ENCODE measurements at places on chromosomes 4 and X.

DNA sequence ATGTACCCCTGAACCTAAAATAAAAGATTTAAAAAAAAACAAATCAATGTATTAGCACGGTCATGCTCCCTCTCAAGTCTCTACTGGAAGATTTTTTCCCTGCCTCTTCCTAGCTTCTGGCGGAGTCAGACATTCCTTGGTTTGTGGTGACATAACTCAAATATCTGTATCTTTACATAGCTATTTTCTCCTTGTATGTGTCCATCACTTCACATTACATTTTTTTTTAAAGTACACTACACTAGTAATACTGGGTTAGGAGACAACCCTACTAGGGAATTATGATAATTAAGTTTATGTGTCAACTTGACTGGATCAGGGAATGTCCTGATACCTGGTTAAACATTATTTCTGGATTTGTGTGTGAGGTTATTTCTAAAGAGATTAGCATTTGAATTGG, 1197.9 kb downstream of the TECRL start:
- no peak for DNase-seq

DNA sequence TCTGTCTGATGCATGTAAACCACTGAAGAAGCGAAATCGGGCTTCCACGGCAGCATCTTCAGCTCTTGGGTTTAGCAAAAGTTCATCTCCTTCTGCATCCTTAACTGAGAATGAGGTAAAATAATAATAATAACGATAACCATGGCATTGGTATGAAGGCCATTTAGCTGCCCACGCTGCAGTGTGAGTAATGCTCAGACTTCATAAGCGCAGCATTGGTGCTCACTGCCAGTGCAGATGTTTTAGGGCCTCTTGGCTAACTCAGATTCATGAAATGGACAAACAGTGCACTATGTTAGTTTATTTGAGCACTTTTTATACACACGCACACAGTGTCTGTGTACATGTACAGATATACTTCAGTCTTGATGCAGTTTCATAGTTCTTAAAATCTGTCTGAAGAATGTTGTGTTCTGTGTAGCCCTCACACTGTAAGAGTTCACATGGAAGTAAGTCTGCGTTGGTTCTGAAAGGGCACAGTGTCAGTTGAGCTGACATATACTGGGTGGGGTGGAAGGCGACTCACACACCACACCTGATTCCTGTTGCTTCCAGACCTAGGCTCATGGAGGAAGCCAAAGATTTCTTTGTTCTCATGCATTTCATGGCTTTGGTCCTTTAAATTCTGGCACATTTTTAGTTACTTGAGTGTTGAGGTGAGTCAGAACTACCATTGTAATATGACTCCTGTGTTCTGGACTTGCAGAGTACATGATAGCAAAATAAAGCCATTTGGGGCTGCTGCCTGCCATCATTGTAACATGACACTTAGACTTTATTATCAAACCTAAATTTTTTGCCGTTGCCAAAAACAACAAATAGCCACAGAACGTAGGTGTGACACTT, 68.7 kb downstream of the NSD2 start:
- DNase-seq, result no peak

DNA sequence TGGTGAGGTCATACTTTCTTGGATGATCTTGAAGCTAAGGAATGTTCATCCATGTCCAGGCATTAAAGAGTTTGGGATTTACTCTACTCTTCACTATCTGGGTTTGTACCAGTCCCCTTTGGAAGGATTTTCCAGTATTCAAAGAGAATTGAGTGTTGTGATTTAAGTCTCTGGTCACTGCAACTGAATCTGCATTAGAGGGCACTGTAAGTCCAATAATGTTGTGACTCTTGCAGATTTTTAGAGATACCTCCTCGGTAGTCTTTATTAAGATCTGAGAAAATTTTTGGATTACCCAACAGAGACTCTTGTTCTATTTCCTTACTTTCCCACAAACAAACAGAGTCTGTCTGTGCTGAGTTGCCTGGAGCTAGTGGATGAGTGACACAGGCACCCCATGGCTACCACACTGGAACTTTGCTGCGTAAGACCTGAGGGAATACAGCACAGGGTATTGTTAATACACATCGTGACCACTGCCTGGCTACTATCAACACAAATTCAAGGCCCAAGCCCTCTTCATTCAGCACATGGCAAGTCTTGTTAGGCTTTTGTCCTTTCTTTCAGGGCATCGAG, 357.1 kb upstream of the KLHL4 start:
- no peak for DNase-seq

GRCh38 chr4:166034965-166035364, 161.9 kb downstream of the TLL1 start:
- DNase-seq, result no peak

DNA sequence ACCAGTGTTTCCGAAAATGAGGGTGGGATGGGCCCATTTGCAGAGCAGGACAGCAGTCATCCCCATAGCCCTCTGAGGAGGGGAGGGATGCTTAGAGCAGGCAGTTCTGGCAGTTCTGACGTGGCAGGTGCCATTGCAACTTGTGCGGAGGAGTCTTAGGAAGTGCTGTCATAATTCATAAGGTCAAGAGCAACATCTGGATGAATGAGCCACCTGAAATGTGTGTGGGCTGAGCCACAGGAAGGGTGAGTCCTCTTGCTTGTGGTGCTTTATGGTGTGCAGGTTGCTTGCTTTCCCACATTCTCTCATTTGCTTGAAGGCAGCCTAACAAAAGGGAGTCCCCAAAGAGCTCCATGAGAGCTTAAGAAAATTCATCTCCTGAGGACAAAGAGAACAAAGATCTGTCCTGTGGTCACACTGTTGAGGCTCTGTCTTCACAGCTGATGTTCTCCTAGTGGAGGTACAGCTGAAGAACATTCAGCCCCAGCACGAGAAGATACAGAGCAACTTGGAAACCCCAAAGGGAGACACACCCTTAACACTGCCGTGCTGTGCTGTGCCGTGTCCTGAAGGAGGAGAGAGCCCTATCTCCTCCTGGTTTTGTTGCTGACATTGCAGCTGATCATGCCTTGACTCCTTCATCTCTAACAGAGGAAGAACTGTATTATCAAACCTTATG, 60.3 kb downstream of the DLG3 start:
- no peak for DNase-seq

DNA sequence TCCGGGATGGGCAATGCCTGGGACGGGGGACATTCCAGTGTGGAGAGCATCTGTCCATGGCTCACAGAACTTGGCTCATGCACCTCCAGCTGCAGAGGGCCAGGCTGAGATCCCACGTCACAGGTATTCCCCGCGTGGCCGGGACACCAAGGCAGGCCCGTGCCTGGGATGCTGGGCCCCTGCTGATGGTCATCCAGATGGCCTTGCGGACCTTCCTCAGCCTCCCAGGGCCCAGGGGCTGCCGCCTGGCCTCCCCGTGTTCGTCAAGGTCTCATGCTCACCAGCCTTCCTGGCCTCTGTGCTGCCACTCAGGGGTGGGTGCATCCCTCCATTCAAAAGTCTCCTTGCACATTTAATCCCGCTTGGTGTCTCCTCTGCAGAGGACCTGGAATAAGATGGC, 40.9 kb upstream of the LRPAP1 start:
- no peak for DNase-seq

Data from Kasumi-1 (cell line).